ENCODE measurements at places on chromosomes 5 and 9.

- no peak for DNase-seq
These were observed 55.1 kb downstream of the TMEM174 start for GRCh38 chr5:73228052-73228451.

DNA sequence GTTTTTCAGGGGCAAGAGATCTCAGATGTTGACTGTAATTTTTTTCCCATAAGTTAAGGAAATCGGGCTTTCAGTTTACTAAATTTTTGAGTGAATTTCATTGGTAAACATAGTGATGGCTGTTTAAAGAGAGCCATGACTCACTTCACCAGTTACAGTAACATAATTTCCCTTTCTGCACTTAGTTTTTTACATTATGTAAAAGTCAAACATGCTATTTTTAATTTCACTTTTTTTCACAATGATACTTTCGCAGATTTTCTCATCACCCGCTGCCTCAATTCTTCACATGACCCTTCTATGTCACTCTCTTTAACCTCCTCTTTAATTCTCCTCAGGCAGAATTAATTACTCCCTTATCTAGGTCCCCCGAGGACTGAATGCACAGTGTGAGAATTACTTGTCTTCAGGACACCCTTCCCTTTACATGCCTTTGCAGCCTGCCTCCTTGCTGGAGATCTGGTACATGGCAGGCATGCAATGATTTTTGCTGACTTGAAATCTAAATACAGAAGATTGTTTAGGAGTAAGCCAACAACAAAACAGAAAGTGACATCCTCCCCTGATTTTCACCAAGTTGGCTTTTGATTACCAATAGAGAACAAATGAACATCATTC lies 217.5 kb upstream of the S1PR3 start:
- DNase-seq: no peak

GRCh38 chr9:78904686-78905085 lies 607.8 kb downstream of the PSAT1 start:
- no peak for DNase-seq

DNA sequence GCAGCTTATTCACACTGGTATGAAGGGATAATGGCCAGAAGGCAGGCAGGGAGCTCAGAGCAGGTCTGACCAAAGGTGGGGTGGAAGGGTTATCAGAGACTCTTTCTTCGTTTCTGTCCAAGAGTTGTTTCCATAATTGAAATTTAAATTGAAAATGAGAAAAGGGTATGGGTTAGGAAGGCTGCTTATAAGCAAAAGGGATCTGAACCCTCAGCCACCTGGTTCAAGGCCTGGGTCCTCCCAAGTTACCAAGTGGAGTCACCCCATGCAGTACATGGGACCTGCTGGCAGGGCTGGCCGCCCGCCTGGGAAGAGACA lies 17.8 kb downstream of the EEIG1 start:
- no peak for DNase-seq

GRCh38 chr5:158013939-158014338 lies 155.0 kb upstream of the CLINT1 start:
- DNase-seq: no peak

DNA sequence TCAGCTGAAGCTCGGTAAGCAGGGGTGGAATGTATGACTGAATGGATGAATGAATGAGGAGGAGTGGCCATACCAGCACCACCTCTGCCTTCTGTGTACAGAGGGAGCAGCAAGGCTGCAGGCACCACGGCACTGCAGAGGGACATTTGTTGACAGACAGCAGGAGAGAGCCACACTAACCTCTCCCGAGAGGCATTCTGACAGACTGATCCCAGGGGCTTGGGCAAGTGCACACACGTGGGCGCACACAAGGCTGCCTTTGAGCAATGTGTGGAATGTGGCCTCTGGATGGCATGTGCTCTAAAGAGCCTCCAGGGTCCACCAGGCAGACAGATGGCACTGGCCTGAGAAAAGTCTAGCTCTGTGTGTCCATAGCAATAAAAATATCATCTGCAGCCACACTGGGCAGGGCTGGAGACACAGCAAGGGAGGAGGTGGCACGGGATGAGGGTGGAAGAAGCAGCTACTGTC lies 111.8 kb downstream of the ACTL7B start:
- DNase-seq: no peak

- no peak for DNase-seq
These were observed 10.4 kb upstream of the PTGES start for GRCh38 chr9:129762985-129763926.
